ENCODE measurements at places on chromosomes 2 and 18.

- peak; percentile 58 for DNase-seq
Observed at GRCh38 chr18:28065031-28065792, 111.7 kb downstream of the CDH2 start.

- no peak for DNase-seq
Observed at GRCh38 chr2:9460441-9461017, 13.8 kb upstream of the IAH1 start.

DNA sequence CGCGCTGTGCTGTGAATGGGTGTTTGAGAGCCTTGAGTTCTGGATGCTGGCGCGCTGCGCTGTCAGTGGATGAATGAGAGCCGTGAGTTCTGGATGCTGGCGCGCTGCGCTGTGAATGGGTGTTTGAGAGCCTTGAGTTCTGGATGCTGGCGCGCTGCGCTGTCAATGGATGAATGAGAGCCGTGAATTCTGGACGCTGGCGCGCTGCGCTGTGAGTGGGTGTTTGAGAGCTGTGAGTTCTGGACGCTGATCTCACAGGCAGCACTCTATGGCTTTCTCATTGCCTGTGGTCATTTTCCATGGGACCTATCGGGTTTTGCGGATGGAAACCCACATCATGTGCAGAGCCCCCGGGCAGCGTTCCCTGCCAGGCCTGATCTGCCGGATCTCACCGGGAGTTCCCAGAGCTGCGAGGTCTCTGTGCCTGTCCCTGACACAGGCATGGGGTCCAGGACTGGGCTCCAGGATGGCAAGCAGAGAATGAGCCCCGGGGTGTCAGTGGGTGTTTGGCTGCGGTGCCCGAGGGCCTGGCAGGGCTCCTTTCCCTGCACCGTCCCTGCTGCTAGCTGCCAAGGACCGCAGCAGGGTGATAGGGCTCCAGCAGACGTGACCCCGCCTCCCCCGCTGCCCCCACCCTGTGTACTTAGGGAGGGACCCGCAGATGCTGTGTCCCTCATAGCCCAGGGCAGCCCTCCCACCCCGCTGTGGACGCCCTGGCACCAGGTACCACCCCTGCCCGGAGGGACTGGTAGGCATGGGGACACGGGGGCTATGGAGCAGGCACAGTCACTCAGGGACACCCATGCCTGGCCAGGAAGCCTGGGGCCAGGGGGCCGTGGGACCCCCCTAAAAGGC, 9.7 kb downstream of the PDCD1 start:
- no peak for DNase-seq

DNA sequence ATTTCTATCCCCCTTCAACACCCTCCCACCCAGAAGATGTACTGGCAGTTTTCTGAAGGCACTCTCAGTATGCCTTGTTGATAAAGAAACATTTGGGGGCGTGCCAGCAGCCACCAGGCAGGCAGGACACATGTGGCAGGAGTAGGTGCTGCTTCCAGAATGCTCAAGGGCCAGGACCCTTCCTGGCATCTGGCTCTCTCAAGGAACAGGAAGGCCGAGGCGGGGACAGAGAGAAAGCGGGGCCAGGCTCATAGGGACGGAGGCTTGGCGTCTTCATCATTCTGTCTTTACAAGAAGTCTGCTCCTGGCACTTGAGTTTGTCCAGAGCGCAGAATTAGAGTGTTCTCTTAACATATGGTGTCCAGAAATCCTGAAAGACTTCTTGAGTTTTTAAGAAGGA, 121.6 kb downstream of the FAM210A start:
- no peak for DNase-seq

Measured in Daoy (cell line).